ENCODE measurements at places on chromosomes 16 and 17. TPM values are rescaled to one million over a fixed set of nuclear protein-coding genes. Genes with fewer than 3 reads are reported as not detected.

Gene PARD6A
- total RNA-seq = 3.7 TPM

Gene TMEM170A
- 14.1 TPM for total RNA-seq

Gene CCL7
- total RNA-seq = not detected

Gene PROCA1
- 2.1 TPM for total RNA-seq

Gene NPIPA3
- 2.3 TPM for total RNA-seq

Gene WSCD1
- 1.7 TPM for total RNA-seq

Gene KRT40
- total RNA-seq = not detected

Gene TEKT3
- total RNA-seq = 1.2 TPM

Gene TSNAXIP1
- 2.8 TPM for total RNA-seq

Gene SKAP1
- 2.0 TPM for total RNA-seq

Gene TVP23C
- total RNA-seq = 26.3 TPM

Gene ST6GALNAC1
- 2.7 TPM for total RNA-seq

Gene RMI2
- total RNA-seq = 2.0 TPM

Gene MSLN
- not detected for total RNA-seq

Gene GNGT2
- total RNA-seq = not detected

Gene C17orf100
- not detected for total RNA-seq

Gene C1QL1
- 24.3 TPM for total RNA-seq

Gene WNK4
- 3.6 TPM for total RNA-seq

Gene NAE1
- 34.1 TPM for total RNA-seq

Gene CCL2
- total RNA-seq = 47.5 TPM

Gene EVPL
- total RNA-seq = 0.98 TPM

Gene MT4
- total RNA-seq = not detected

Gene BAIAP3
- total RNA-seq = 2.5 TPM

Gene ANKRD40CL
- not detected for total RNA-seq

Gene SLC16A11
- total RNA-seq = not detected

Gene PPY
- total RNA-seq = not detected

Gene SMIM36
- not detected for total RNA-seq

Gene SLC13A2
- not detected for total RNA-seq
